GM12891 (cell line): ENCODE measurements at places on chromosomes 3 and 15.

- DNase-seq: no peak
Observed at GRCh38 chr3:66633402-66634381, 132.9 kb upstream of the LRIG1 start.

GRCh38 chr3:85979034-85979433 lies 1011.9 kb downstream of the VGLL3 start:
- no peak for DNase-seq

DNA sequence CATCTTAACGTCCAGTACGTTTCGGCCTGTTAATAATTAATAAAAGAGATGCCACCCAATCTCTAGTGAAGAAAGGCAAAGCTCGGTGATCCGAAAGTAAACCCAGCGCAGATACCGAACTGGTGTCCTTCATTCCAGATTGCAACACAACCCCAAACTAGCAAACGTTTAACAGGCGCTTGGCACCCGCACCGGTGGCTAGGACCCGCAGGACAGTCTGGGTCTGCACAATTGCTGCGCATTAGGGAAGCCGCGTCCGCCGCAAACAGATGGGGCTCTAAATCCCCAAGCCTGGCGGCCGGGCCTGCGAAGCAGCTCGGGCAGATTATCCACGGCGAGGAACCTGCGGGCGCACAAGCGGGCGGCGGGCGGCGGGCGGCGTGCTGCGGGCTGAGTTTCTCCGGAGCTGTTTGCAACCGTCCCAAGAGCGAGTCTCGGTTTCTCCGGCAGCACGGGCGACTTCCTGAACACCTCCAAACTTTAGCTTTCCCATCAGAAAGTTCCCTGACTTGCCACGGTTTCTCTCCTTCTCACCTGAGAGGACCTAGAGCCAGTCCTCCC lies 112.1 kb upstream of the ICE2 start:
- DNase-seq: peak; percentile 25

GRCh38 chr15:57053470-57053869 lies 135.0 kb downstream of the TCF12 start:
- DNase-seq: no peak

GRCh38 chr15:48800811-48801455 lies 9.9 kb downstream of the CEP152 start:
- DNase-seq: no peak

DNA sequence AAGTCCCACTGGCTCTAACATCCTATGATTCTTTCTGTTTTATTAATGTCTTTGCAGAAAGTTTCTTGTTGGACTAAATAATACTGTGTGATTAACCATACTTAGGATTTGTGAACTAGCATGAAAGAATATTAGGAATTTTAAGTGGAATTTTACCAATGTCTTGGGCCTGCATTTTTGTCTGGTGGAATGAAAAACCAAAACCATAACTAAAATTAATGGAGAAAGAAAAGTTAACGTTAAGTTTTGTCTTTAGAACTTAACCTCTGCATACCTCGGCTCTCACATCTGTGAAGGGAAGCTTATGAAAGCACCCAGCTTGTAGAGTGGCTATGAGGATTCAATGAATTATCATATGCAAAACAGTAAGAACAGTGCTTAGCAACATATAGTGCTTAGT lies 6.5 kb downstream of the FBN1 start:
- DNase-seq: no peak

DNA sequence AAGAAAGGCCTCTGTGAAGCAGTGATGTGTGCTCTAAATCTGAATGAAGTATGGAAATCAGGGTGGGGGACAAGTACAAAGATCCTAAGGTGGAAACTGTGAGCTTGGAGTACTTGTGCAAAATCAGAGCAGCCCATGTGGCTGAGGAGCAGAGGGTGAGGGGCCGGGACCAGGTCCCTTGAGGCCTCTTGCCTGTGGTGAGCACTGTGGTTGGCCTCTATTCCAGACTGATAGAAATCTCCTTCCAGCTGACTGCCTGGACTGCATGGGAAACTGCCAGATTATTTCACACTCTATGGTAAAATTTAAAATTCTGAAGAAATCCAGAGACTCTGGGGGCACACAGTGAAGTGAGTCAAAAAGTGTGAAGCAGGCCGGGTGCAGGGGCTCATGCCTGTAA lies 81.4 kb downstream of the TM4SF4 start:
- DNase-seq: no peak

GRCh38 chr15:25742776-25743547 lies 120.2 kb downstream of the ATP10A start:
- DNase-seq: no peak

- no peak for DNase-seq
Observed at GRCh38 chr3:136336329-136337100, 86.4 kb downstream of the PCCB start.

- DNase-seq: no peak
Observed at GRCh38 chr3:24454856-24455255, 39.8 kb downstream of the THRB start.

GRCh38 chr3:41846850-41847249 lies 115.1 kb downstream of the ULK4 start:
- no peak for DNase-seq

DNA sequence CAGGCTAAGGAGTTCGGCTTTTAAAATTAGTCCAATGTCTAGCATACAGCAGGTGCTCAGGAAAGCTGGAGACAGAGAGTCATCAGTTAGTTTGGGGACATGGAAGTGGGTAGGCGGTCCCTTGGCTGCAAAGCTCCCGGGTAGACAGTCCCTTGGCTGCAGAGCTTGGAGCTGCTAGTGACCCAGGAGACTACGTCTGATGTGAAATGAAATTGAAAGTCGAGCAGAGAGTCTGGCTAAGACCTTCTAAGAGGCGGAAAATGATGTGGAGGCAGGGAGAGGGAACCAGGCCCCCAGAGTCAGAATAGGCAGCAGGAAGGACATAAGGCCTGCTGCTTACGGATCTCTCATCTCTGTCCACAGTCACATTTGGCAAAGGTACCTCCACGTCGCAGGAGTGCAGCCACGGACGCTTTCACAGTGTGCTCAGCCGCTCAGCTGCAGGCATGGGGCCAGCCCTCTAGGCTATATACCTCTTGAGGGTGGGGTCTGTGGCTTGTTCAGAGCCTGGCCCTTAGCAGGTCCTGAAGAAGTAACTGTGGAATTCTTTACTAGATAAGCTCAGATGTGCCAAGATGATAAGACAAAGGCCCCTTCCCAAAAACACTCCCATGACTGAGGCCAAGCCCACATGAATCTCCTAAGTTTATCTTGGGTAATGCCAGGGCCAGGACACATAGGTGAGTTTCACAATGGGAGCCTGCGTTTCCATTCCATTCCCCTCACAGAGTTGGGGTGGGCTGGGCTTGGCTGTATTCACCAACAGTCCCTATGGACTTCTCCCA lies 131.7 kb downstream of the XXYLT1 start:
- DNase-seq: peak; percentile 46

- DNase-seq: no peak
Observed at GRCh38 chr3:170337420-170337819, 20.1 kb upstream of the SKIL start.

GRCh38 chr15:91917686-91918360 lies 64.3 kb downstream of the SLCO3A1 start:
- DNase-seq: no peak

- no peak for DNase-seq
Observed at GRCh38 chr3:57226176-57226575, 1.4 kb upstream of the APPL1 start.

DNA sequence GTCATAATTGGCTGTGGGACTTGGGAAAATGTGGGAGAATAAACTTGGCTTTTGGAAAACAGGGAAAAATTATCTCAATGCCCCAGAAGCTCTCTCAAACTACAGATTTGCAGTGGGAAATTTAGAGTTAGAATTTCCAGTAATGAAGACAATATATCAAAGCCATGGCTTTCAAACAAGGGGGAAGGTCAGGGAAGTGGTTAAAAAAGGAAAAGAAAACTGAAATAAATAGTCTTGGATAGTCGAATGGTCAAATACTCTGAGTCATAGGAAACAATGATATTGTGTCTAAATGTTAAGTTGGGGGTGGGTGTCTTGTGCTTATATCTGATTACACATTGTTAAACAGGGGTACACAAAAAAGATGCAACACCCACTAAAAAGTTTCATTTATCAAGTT lies 272.4 kb upstream of the COL8A1 start:
- no peak for DNase-seq

DNA sequence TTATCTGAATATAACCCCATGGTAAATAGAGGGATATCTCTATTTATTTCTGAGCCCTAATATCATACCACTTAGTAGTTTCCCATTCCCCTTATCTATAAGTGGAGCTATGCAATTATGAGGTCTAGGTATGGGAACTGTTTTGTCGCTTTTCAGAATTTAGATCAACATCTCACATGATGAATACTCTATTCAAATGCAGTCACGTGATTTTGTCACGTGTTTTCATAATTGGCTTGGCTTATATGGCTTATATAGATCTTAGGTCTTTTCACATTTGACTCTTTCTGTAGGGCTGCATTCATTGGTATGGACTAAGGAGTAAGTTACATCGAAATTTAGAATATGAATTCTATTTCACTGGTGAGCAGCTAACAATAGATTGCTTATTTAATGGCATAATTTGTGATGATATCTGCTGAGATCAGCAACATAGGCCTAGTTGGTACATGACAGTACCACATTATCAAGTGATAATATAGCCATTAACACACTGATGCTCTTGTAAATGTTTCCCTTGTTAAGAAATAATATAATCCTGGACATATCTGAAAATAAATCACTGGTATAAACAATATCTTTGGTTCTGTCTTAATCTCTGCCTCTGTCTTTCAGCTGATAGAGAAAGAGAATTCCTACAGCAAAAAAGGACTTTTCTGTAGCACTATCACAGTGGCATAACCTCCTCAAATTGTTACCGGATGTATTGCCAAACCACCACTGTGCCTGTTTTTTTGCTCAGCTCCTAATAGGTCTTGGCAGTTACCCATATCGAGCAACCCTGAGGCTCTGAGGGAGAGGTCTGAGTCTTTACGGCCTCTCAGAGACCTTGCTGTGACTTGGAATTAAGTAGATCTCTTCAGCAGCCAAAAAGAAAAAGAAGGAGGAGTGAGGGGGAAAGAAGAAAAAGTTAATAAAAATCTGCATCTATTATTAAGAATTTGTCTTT lies 357.1 kb downstream of the ZPLD1 start:
- no peak for DNase-seq

DNA sequence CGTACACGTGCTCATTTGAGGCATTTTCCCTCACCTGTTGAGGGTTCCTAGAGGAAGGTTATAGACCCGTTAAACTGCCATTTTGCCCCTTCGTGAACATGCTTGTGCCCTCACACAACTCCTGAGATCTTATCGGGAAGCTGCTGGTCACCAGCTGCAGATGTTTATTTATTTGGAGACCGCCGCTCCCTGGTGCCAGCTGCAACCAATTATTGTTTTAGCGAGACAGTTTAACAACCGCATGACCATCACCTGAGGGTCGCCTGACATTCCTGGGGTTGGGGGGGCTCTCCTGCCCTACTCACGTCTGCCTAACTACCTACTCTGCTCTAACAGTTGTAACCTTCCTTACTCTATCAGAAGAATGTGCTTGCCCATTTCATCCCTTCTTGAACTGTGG lies 292.5 kb downstream of the MCTP2 start:
- DNase-seq: no peak

- no peak for DNase-seq
Observed at GRCh38 chr3:61903931-61904657, 342.7 kb downstream of the PTPRG start.

DNA sequence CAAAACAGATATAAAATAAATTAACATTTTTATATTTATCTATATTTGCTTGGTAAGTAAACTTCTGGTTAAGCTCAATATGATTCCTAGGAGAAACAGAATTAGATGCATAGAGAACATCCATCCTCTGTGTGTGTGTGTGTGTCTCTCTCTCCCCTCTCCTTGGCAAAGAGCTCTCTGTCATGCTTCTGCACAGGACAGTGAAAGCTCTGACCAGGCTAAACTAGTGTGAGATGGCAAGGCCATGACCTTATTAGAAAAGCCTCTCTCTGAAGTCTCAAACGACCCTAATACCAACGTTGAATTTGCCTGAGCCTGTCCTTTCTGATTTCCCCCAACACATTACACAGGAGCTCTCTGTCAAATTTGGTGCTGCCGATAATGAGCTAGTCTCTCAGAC lies 746.0 kb downstream of the VGLL3 start:
- no peak for DNase-seq

DNA sequence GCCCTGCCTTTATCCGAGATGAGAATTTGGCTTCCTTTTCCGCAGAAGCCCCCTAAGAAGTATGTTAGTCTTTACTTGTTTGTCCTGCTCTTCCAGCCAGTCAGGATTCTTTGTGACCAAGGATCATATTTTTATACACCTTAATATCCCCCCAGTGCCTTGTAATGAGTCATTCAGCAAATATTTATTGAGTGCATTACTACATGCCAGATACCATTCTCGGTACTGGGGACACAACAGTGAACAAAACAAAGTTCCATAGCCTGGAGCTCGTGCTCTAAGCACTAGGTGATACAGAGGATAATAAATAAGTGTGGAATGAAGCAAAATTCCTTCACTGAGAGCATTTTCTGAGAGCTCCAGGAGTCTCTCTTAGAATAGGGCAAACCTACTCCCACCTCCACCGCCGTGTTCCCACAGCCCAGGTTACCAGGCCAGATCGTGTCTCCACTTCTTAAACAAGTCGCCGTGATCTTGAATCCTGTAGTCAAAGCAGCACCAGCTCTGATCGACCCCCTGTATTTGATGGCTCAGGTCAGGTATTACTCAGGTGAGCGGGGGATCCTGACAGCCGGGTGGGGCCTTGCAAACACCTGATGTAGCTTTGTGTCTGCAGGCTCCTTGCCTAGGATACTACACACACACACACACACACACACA lies 18.5 kb downstream of the TTC21A start:
- no peak for DNase-seq

GRCh38 chr15:33278816-33279612 lies 31.8 kb upstream of the RYR3 start:
- no peak for DNase-seq

DNA sequence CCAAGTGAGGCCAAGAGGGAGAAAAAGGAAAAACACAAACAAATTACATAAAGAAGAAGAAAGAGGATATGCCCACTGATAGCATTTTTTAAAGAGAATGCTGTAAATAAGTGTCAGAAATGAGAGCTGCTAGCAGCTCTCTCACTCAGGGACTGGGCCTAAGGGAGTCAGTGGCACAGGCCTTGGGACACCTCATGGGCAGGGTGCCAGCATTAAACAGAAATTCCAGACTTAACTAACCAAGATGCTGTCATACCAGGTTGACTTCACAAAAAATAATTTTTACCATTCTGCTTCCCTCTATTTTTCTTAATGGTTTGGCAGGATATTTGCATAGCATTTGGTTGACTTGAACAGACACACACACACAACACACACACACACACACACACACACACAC lies 92.3 kb upstream of the ADAMTSL3 start:
- DNase-seq: no peak

DNA sequence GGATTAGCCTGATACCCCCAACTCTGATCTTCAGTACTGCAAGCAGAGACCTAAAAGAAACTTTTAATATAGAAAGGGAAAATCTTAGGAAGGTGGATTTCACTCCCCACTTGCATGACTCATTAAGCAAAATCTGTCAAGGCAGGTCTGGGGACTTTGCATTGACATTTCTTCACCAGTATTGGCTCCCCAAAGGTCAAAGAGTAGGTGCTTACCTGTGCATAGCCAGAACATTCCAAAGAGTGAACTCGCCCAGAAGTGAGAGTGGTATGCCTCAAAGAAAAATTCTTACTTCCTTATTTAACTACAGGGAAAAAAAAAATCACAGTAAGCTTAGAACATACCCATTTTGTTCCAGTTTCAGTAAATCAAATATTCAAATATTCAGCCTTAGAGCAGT lies 140.9 kb upstream of the TP63 start:
- DNase-seq: no peak
